ENCODE measurements at places on chromosomes 12 and 14. TPM values are rescaled to one million over a fixed set of nuclear protein-coding genes. Genes with fewer than 3 reads are reported as not detected.

DNA sequence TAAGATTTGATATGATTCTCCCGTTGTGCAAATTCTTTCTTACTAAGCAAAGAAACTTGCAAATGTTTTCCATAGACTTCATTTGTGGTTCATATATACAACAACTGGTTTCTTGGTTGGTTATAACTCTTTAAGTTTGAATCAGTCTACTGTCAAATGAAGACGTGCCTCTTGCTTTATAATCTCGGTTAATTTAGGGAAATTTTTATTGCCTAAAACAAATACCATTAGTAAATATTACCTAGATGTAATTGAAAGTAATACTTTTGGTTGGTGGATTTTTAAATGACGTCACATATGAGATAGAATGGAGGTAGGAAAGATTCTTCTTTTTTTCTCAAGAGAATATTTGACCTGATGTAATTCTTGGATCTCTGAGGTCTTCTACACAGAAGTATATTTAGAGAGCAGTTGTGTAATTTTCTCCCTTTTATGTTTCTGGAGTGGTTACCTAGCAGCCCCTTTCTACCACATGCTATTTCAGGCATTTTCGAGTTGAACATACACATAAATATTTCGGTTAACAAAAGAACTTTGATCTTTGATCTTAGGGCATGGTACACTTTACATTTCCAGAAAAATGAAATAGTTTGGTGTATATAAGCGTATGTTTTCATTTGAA lies 1.7 kb downstream of the ATF7IP start:
- DNase-seq = peak; percentile 25

- no peak for DNase-seq
Measured at GRCh38 chr12:2649201-2650030, 145.4 kb upstream of the FKBP4 start.

DNA sequence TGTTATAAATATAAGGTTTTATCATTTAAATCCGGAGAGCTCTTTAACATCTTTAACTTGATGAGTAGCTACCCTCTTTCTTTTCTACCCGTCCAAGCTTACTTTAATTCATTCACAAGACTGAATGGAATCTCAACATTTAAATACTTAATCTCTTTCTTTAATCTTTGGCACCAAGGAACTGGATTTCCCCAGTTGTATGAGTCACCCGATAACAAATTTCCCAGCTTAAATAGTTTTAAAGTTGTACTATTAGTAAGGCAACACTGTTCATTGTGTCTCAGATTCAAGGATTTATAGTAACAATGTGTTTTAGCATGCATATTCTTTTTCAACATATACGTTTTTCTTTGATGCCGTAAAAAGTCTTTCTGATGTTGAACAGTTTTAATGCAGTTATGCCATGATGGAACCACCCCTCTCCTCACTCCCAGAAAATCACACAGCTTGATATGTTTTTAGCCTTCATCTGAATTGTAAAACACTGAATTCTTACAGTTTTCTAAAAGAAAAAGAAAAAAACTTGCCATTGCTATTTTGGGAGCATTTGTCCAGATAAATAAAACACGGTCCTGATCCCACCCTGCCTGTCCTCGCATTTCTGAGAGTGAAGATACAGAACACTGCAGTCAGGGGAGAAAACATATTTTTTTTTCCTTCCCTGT lies 16.0 kb upstream of the LRP6 start:
- no peak for DNase-seq

DNA sequence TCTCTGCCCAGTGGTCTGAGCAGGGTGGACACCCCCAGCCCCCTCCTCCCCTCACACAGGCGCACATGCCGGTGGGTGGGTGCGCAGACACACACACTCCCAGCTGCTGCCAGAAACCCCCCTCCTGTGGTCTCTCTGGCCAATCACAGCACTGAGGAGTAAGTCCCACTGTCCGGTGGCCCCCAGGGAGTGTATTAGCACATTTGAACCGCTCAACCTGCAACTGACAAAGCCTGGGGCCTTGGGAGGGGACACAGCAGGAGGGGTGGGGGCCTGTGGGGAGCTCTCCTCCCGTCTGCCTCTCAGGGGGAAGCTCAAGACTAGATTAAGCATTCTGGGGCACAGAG lies 11.7 kb downstream of the FIGNL2 start:
- no peak for DNase-seq

DNA sequence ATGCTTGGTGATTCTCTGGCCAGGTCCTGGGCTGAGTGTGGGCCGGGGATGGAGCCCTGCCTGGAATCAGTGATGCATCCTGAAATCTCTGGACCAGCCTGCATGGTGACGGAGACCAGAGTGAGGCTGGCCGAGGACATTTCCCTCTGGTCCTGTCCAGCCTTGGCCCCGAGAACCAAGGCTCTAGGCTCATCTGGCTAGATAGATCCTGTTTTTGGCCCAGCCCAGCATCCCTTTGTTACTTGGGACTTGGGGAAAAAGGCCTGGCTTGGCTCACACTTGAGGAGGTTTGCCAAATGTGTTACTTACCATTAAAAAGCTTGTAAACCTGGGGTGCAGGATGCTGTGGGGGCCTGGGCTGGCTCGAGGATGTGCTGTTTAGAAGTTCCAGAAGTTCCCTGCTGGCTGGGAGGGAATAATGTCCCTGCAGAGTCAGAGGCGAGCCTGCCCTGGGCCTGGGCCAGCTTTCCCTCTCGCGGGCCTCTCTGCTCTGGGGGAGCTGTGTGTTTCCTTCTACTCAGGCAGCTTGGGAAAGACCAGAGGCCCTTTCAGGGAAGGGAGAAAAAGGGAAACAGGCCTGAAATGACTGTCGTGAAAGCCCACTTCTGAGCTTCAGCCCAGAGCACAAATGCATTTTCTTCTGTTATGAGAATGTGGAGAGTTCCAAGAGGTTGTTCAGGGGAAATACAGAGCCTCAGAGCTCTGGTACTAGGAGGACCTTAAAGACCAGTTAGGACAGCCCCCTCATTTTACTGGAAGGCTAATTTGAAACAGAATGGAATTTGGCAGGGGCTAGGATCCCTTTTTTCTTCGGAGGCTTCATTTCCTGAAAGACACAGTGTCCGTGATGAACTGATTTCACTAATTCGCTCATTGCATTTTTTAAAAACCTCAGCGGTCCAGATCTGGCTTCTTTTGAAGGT lies 47.2 kb upstream of the CTDSP2 start:
- peak; percentile 78 for DNase-seq

DNA sequence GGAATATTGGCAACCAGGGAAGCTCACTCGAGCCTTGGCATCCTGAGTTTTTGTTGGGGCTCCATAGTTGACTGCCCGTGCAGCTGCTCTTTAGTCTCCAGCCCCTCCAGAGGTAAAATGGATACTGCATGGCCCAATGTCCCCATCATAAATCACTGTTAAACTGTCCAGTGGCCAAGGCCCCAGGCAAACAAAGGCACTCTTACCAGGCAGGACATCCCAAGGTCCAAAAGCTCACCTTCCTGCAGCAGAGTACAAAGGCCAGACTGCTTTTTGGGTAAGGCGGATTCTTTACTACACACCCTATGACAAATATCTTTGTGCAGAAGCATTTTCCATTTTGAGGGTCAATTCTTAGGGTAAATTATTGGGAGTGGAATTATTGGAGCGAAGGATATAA lies 81.1 kb downstream of the GPATCH2L start:
- no peak for DNase-seq

DNA sequence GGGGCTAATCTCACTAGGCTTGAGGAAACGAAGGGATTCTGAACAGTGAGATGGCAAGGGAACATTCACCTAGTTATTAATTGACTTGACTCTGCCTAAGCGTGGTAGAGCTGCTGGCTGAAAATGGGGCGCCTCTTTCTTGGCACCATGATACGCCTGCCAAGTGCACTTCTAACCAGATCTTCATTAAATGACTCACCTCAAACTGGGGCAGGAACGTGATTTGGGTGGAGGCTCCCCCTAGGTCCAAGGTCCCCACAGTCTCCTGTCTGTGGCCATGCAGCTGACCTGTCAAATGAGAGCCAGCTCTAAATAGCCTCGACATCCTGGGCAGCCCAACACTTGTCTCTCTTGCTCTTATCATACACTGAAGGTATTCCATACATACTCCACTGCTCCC lies 26.0 kb downstream of the COQ6 start:
- no peak for DNase-seq

DNA sequence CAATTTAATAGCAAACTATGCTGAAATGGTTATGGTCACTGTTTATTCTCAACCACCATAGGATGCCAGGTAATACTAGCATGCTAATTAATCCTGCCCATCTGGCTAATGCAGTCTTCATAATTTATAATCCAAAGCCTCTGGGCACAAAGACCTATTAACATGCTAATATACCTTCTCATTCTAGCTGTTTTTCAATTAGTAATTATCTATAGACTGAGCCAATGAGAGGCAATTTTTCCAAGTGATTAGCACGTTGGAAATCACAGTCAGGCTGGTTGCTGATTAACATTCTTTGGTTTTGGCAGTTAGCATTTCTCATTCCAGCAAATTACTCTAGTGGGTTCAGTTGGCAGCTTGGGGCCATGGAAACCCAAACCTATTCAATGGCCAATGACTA lies 357.2 kb downstream of the SEC23A start:
- DNase-seq = no peak

DNA sequence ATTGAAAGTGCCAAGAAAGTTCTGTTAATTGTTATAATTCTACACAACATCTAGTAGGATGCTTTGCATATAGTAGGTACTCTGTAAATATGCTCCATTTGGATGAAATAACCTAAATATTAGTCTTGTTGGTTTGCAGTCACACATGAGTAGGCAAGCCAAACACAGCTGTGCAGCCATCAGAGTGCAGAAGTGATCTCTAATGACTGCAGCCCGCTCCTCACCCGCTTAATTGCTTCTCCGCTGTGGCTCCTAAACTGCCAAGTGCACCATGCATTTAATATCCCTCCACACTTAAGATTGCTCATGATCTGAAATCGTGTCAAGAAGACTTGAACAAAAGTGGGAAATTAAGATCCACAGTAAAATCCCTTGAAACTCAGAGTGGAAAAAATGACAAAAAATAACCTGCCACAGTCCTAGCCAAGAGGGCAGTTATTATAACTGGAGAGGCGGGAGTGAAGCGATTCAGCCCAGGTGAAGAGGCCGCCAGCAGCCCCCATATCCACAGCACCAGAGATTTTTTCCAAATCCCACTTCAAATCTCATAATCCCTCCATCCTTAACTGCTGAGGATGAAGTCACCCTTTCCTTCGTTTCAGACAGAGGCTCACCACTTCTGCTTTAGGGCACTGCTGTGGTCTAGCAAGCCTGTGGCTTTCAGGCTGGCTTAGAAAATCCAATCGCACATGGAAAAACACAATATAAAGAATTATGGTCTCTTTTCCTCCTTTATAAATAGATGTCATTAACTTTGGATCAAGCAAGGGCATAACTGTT lies 69.5 kb downstream of the TMEM30B start:
- no peak for DNase-seq

DNA sequence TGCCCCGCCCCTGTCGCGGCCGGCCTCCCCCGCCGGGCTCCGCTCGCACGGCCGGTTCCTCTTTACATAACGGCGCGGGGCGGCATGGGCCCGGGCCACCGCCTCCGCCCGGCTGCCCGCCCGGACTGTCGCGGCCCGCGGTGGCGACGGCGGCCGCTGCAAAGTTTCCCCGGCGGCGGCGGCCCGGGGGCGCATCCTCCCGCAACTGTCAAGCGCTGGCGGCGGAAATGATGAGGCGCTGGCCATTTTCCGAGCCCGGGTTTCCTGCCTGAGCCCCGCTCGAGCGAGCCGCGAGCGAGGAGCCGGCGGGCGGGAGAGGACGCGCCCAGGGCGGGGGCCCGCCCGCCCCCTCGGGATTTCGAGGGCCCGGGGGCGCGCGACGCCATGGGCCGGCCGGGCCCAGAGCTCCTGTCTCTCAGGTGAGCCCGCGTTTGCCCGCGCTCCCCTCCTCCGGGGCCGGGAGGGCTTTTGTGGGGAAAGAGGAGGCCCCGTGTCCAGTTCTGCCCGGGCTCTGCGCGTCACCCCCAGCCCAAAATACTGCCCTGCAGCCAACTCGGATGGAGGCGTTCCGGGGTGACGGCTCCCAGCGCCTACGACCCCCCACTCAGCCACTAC lies at the start of gene SH2B3:
TSS of gene SH2B3 (plus strand) at position 65 of the 615 bp plus-strand sequence. CDS start 12,223 bp downstream, outside the sequence.
- no peak for DNase-seq

DNA sequence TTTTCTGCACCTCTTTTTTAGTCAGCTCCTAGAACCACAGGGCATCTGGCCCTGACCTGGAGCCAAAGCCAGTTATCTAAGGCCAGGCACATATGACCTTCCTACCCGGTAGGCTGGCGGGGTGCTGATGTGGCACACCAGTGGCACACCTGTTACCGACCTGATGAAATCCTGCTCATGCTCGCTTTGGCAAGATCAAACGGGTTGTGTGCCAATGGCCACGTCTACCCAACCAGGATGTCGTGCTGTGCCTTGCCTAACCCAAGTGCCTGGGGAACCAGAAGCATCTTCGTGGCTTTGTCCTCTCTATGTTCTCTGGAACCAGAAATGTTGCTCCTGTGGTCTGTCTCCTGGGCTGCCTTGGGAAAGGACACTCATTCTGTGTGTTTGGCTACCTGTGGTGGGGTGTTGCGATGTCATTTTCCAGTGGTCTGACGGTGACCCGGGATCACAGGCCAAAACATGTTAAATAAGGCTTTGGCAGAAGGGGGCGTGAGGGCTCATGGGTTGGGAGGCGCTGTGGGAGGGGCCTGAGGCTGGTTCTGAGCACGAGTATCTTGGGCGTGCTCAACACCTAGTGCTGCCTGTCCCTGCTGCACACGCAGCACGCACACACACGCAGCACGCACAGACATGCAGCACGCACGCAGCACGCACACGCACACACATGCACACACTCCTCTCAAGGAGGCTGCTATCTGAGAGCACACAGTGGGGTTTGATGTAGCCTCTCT lies 27.9 kb downstream of the CCNK start:
- DNase-seq = no peak

HECTD4 gene
- total RNA-seq = 3.6 TPM

SPRYD4 gene
- total RNA-seq = 1.6 TPM

HOTAIR gene
- 1.6 TPM for total RNA-seq

DLGAP5 gene
- total RNA-seq = 60.1 TPM

GLT8D2 gene
- 25.3 TPM for total RNA-seq

TBX3 gene
- 16.1 TPM for total RNA-seq

TAS2R42 gene
- not detected for total RNA-seq

GLIPR1 gene
- 42.0 TPM for total RNA-seq

INSM2 gene
- total RNA-seq = not detected

FAIM2 gene
- not detected for total RNA-seq

CACNA1C gene
- 1.5 TPM for total RNA-seq
